Stimulated activated CD8-positive, alpha-beta memory T cell treated with anti-CD3 and anti-CD28 coated beads, Interleukin-4, amount 100 ng/mL, for 1 hour (primary cell): ENCODE measurements at places on chromosomes 2 and 18.

- DNase-seq: no peak
Measured at GRCh38 chr18:57270156-57270555, 82.2 kb upstream of the ST8SIA3 start.

- no peak for DNase-seq
Measured at GRCh38 chr2:86338778-86339295, 1.4 kb upstream of the REEP1 start.

GRCh38 chr2:65453916-65454315 is 21.5 kb upstream of the SPRED2 start:
- no peak for DNase-seq

DNA sequence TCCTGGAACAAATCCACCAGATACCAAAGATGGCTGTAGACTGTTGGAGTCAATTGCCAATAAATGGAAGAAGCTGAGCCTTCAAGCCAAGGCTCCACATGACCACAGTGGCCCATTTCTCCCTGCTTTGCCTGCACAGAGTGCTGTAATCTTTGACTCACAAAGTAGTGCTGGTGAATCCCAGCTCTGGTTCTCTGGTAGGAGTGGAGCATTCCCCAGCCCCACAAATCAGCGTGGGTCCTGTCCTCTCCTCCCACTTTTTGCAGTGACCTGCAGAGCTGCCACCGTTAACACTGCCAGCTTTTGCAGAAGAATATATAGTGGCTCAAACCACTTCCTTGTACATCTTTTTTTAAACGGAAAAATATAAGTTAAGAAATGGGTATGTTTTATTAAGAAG is 93.9 kb downstream of the MGAT5 start:
- no peak for DNase-seq

DNA sequence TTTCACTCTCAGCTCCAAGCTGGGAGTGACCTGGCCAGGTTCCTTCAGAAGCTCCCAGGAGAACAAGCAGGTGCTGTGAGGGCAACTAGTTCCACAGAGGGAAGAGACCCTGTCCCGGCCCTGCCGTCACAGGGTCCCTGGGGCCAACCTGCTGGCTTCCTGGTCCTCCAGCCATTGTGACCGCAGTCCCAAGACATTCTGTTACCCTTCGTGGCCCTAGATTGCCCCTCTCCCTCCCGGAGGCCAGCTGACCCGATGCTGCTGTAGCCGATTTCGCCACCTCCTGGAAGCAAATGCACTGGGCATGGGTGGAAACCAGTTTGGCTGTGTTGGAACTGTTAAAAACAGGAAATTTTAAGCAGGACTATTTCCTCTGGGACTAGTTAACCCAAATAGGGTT is 55.4 kb downstream of the EPAS1 start:
- DNase-seq: no peak

DNA sequence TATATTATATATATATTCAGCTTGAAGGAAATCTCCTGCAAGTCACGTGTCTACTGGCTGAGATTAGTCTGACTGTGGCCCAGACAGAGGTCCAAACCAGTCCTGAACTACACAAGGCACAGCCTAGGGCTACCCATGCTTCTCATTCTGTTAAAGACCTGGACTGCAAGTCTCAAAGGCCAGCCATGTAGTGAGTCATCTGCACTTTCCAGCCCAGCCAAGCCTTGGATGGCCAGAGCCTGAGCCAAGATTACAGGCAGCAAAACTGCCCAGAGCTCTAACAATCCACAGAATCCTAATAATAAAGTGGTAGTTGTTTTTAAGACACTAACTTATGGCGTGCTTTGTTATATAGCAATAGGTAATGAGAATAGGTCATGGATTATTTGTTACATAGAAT is 259.6 kb downstream of the SS18 start:
- no peak for DNase-seq

GRCh38 chr18:31070206-31070605 is 27.7 kb upstream of the DSC3 start:
- DNase-seq: no peak

DNA sequence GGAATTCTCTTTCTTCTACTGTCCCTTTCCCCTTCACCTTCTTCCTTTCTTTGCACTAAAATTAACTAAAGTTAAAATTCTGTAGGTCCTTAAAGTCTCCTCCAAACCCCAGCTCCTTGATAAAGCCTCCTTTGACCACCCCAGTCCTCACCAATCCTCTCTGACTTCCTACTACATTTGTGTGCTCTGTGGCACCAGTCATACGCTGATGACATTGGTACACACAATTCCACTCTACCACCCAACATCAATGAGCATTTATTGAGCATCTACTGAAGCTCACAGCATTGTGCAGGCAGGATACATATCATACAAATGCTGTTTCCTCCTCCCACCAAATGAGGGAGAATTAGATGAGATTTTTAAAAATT is 4.5 kb upstream of the SP5 start:
- DNase-seq: no peak

- no peak for DNase-seq
Measured at GRCh38 chr2:217880891-217881290, 121.9 kb downstream of the TNS1 start.
